ENCODE measurements at places on chromosomes 11 and 22.

GRCh38 chr22:29524442-29525191 lies 28.9 kb downstream of the THOC5 start:
- DNase-seq: no peak

DNA sequence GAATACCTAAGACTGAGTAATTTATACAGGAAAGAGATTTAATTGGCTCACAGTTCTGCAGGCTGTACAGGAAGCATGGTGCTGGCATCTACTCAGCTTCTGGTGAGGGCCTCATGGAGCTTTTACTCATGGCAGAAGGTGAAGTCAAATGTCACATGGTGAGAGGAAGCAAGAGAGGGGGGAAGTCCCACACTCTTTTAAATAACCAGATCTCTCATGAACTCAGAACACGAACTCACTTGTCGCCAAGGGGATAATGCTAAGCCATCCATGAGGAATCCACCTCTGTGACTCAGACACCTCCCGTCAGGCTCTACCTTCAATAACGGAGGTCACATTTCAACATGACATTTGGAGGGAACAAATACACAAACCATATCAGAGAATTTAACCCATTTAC lies 42.2 kb downstream of the BIRC2 start:
- DNase-seq: no peak

- DNase-seq: no peak
Observed at GRCh38 chr11:12815931-12816494, 141.8 kb downstream of the TEAD1 start.

DNA sequence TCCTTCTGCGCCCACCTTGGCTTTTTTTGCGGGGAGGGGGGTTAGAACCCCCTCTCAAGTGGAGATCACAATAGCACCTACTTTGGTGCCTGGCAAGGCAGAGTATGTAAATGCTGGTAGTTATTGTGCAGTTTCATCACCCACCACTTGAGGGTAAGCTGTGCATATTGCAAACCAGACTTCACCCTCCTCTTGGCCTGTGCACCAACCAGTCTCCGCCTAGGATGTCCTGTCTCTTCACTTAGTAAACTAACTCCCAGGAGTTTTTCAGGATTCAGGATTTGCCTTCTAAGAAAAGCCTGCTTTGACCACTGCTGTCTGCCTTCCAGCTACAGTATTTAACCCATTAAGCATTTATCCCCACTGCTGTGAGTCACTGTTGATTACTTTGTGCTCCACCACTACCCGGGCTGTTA lies 2.0 kb upstream of the UBXN1 start:
- DNase-seq: peak; percentile 57

DNA sequence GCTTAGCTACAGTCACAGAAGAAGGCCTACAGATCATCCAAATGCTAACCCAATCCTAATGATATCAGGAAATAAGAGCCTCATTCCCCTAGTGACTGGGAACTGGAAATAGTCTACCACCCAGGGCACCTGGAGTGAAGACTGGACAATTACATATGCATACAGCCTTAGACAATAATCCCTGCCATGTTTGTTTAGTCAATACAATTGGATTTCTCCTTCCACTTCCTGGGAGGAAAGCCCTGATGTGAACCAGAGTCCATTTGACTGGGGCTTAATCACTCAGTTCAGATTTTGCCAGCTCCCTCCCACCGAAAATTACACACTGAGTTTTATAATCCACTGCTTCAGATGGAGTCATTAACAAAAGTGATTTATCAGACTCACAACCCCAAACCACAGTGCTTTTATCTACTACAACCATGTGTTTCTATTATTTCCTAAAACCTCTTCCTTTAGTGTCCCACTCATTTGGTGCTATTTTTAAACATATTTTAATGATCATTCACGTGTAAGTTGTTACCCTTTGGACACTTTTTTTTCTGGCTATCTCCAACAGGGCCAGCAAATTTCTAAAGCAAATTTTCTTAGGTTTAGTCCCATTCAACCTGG lies 29.9 kb downstream of the CWF19L2 start:
- DNase-seq: peak; percentile 9

- DNase-seq: no peak
Observed at GRCh38 chr11:45180179-45180847, 33.9 kb downstream of the PRDM11 start.

- no peak for DNase-seq
Observed at GRCh38 chr11:50088231-50088630, 55.6 kb downstream of the OR4C45 start.

DNA sequence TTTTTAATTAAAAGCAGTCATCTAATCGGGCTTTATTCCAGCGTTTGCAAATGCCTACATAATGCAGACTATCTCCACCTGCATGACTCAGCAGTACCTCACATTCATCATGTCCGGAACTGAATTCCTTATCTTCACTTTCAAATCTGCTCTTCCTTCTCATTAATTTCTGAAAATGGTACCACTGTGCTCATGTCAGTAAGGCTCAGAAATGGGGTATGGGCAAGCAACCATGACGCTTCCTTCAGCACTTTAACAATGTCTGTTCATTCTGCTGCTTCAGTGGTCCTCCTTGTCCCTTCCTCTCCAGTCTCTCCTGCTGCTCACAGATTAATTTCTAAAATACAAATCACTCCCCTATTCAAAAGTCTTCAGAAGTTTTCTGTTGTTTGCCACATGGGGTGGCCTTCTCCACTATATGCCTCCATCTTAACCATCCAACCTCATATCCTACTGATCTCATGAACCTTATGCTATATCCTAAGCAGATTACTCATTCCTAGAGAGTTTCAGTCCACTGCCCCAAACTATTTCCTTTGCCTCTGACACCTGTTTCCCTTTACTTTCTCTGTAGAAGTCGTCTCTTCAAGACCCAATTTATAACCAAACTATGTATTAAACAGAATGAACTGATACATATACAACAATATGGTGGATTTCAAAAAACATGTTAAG lies 7.0 kb downstream of the GTF2H1 start:
- no peak for DNase-seq

GRCh38 chr11:128042290-128042751 lies 545.0 kb downstream of the ETS1 start:
- no peak for DNase-seq

DNA sequence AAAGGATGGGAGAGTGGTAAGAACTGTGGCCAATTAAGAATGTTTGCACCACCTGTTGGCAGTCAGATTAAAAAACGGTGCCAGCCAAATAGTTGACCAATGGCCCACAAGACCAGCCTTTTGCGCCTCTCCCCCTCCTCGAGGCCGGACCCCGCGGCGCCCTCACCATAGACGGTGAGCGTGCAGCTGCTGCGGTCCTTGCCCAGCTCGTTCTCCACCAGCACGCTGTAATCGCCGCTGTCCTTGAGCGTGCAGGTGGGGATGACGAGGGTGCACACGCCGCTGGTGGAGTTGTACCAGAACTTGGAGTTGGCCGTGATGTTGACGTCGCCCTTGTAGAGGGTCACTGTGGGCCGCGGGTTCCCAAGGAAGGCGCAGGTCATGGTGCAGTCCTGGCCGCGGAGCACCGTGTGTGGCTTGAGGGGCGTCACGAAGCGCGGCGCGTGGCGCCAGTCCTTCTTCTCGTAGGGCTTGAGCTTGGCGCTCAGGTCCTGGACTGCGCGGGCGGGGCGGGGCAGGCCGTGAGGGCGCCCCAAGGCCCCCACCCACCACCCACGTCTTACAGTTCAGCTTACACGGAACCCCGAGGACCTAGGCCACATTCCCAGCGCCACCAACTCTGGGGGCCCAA lies 7.2 kb downstream of the TMEM86A start:
- no peak for DNase-seq

- DNase-seq: peak; percentile 41
Observed at GRCh38 chr11:117144477-117145392, 648 bp downstream of the PAFAH1B2 start.

GRCh38 chr11:81787584-81788049 lies 946.0 kb downstream of the FAM181B start:
- peak; percentile 87 for DNase-seq

GRCh38 chr11:23509023-23509422 lies 648.7 kb upstream of the CCDC179 start:
- DNase-seq: peak; percentile 12

DNA sequence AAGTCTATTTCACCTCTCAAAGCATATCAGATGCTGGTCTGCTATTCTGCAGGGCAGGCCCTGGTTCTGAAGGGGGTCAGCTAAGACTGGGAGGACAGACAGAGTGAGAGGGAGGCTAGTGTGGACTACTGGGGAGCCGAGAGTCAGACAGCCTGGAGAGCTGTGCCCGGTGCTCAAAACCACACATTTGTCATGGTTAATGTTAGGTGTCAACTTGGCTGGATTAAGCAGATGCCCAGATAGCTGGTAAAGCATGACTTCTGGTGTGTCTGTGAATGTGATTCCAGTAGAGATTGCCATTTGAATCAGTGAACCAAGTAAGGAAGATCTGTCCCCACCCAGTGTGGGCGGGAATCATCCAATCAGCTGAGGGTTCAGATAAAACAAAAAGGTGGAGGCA lies 102.6 kb downstream of the SNX19 start:
- DNase-seq: no peak

DNA sequence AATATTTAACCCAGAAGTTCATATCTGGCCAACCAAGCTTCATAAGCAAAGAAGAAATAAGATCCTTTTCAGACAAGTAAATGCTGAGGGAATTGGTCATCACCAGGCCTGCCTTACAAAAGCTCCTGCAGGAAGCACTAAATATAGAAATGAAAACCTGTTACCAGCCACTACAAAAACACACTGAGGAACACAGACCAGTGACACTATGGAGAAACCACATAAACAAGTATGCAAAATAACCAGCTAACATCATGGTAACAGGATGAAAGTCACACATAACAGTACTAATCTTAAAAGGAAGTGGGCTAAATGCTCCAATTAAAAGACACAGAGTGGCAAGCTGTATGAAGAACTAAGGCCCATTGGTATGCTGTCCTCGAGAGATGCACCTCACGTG lies 311.4 kb downstream of the DYNC2H1 start:
- no peak for DNase-seq

DNA sequence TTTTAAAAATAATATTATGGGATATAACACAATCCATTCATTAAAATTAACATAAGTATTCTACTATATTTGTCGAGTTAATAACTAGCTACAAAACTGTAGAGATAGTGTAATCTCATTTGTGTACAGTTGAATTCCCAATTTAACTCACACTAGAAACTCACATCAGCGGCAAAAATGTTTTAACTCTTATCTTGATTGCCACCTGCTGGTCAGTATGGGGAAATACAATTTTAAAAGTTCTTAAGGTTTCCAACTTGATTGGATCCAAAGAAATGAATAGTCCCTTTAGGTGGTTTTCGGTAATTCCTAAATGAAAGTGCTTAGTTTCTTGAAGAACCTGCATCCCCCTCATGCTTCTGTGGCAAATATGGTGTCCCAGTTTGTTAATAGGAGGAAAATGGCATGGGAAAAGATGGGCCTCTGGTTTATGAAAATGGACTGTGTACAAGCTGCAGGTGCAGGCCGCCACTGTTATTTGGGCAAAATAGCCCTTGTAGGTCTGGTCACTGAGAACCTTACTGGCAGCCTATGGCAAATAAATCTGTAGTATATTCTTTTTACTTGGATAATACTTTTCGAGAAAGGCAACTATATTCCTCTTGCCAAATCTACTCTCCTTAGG lies 33.7 kb upstream of the SLC17A6 start:
- peak; percentile 4 for DNase-seq

DNA sequence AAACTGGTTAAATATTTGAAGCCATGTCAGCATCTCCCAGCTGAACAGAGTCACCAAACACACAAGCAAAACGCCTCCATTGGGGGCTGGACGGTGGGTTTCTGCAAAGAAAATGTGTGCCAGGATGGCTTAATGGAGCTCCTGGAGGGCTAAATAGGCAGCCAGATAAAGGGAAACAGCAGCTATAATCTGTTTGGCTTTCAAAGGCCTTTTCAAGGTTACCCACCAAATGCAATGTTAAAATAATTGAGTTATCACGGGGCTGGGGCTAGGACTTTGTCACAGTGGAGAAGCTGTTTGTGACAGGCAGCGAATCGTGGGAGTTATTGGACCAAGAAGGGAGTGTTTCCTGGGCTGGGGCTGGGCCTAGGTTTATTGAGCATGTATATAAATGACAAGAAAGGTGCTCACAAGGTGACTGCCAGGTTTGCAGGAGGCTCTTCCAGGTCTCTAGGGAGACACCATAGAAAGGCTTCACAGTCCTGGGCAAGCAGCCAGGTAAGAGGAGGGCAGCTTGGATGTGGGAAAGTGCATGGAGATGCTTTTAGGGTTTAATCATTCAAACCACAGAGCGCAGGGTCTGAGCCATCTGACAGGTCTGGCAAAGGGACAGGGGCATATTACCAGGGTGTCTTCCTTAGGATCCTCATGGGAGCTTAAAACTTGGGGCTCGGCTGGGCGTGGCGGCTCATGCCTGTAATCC lies 28.3 kb downstream of the GRIK4 start:
- DNase-seq: no peak

DNA sequence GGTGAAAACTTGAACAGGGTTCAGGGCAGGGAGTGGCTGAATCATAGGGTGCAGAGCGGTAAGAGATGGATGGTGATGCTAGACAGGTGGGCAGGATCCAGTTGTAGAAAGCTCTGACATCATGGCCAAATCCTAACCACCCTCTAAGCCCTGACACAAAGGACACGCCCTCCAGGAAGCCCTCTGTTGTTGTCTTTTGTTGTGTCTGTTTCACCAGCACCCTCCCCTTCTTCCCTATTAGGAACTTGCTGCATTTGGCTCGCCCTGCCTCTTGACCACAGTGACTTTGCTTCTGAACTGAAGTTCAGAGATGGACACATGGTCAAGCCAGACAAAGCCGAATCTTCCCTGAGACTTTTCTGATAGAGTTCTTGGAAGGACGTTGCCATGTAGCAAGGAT lies 14.2 kb upstream of the APOL6 start:
- no peak for DNase-seq

DNA sequence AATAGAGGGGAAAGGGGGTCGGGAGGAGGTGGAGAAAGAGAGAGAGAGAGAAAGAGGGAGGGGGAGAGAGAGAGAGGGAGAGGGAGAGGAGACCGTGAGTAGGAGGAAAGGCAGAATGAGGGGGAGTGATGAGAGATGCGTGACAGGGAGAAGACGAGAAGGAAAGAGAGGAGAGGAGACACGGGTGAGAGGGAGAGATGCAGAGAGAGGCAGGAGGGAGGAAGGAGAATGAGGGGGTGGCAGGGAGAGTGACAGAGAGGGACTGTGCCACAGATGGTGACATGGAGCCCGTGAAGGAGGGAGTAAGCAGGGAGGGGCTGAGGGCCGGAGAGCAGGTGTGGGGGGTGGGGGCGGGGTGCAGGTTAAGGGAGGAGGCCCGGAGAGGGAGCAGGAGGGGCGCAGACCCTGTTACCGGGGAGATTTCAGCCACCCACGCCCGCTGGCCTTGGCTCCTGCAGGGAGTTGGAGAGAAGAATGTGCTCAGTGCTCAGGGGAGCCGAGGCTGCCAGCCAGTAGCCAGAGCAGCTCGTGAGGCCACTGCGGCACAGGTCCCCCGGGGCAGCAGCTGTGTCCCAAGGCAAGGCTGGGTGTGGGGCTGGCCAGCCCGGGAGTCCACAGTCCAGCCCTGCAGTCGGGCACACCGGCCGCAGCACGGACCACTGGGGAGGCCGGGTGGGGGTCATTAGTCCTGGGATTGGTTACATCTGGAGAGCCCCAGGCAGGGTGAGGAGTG lies at the start of gene SSTR3:
Gene SSTR3, minus strand, starts transcription at position 304 of the 733 bp plus-strand sequence. CDS start 4,674 bp downstream, outside the sequence.
- DNase-seq: no peak

GRCh38 chr11:80214413-80214812 lies 773.6 kb upstream of the TENM4 start:
- no peak for DNase-seq

GRCh38 chr11:27926486-27926885 lies 181.5 kb downstream of the KIF18A start:
- DNase-seq: no peak
